Hindlimb muscle (tissue), 1 donor: ENCODE measurements at places on chromosomes 11 and 22.

- no peak for DNase-seq
These were observed 63.9 kb downstream of the GAS2 start for GRCh38 chr11:22730319-22730718.

- peak; percentile 19 for DNase-seq
These were observed 10.4 kb downstream of the OR51T1 start for GRCh38 chr11:4891996-4892640.

GRCh38 chr22:43859176-43859575 is 3.1 kb downstream of the SULT4A1 start:
- no peak for DNase-seq

DNA sequence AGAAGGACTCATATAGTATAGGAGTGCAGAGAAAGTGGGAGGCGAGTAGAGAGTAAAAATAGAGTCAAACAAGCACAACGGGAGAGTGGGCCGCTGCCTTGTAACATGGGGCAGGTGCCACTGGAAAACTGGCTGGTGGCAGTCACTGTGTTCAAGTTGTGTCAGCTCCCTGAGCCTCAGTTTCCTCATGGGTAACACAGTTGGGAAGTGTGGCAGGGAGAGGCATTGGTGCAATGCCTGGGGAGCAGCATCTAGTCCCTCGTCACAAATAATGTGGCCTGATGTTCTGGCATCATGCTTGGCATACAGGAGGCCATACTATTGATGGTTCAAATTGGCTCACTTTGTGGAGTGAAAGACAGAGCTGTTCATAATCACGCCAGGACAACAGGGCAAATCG is 78.9 kb upstream of the SPON1 start:
- no peak for DNase-seq

GRCh38 chr22:26679003-26679629 is 21.7 kb downstream of the MIAT start:
- DNase-seq: peak; percentile 74

DNA sequence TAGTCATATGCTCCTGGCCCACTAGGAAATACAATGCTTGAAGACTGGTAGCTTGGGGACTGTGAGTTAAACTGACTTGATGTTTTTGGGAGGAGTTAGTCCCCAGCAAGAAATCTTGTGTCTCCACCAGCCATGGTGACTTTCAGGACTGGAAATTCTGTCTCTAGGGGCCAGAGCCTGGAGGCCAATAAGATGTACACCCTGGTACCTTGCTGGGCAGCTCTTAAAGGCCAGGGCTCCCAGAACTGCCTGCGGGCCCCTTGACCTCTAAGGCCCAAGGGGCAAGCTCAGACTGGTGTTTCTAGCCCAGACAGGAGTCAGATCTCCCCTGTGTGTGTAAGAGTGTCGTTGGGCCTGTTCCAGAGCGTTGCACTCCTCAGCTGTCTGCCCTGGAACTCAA is 128.7 kb upstream of the C11orf58 start:
- DNase-seq: no peak

GRCh38 chr11:64878223-64878493 is 263 bp downstream of the EHD1 start:
- no peak for DNase-seq

DNA sequence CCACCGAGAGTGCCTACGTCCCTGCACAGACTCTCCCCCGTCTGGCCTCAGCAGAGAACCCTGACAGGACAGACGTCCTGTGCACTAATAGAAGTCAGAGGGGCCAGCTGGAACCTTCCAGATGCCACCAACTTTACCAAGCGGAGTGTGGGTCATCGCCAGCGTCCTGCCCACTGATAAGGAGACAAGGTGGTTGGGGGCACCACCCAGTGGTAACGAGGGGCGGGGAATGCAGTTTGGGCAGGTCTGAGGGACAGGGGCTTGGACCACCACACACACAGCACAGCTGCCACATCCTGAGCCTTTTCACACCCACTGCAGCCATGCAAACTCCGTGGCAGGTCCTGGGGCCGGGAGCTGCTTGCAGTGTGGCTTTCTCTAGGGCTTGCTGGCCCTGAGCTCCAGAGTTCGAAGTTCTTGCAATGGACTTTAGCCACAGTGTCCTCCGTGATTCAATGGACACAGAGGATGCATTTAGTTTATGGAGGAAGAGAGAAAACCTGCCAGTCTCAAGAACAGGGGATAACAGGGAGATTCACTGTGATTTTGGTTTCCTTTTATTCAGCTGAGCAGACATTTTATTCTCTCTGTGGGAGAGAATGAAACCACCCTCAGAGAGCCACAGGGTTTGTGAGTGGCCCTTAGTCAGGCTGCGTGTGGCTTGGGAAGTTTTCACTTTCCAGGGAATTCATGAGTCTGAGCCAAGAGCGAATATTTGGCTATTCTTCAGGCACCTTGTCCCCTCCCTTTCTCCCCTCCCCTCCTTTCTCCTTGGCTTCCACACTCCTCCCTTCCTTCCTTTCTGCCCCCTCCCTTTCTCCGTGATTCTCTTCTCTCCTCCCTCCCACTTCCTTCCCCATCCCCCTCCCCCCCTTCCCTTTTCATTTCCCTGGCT is 13.1 kb downstream of the MRGPRG start:
- no peak for DNase-seq
